ENCODE measurements at places on chromosomes 6 and 20.

DNA sequence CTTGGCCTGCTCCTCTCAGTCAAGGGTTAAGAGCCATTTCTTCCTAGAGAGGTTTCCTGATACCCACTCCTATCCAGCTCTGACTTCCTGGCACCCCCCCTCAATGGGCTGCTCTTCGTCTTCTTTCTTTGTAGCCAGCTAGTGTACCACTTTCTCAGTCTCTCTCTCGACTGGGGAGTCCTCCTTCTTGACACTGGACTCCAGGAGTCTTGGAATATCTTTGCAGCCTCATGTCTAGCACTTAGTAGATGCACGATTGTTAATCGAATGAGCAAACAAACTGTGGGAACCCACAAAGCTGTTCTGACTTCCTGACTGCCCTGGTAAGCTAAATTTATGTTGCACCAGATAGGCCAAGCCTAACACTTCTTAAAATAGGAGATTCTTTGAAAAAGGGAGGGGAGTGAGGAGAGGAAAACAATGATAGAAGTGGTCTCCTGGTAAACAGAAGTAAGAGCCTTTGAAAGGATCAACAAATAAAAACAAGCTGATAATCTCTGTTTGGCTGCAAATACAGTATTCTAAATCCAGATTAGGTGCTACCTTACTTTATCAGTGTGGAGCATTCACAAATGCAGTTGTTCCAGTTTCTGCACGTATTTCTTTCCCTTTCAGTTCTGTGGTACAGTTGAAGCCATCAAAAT, 160.1 kb upstream of the CITED2 start:
- DNase-seq = no peak

DNA sequence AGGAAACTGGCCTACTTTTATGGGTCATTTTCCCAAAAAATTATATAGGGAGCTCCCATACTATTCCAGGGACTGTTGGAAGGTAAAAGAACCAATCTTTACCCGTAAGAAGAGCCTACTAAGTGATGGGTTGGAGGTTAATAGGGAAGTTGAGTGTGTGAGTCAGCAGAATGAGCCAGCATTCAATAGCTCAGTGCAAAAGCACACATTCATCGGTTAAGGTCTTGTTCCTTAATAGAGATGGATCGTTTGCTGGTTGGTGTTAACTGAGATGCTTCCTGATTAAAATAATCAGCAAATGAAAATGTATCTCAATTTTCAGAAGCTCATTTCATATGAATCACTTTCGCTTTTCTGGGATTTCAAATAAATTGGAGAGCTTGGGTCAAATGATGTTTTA, 115.3 kb upstream of the MRPS10 start:
- no peak for DNase-seq

DNA sequence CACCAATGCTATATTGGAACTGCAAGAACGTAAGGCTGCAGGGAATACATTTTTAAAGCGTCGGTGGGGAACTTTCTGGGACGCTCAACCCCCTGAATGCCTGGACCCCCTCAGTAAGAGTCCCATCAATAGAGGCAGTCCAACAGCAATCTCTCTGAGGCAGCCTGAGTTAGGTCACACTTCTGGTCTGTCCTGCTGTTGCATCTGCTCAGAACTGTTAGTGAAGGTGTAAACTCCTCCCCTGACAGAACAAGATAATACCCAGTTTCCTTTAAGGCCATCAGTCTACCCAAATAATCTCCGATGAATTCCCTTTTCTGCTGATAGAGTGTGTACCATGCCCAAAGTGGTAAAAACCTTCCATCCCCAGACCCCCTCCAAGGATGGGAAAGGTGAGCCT, 1.1 kb upstream of the RNGTT start:
- DNase-seq = no peak

DNA sequence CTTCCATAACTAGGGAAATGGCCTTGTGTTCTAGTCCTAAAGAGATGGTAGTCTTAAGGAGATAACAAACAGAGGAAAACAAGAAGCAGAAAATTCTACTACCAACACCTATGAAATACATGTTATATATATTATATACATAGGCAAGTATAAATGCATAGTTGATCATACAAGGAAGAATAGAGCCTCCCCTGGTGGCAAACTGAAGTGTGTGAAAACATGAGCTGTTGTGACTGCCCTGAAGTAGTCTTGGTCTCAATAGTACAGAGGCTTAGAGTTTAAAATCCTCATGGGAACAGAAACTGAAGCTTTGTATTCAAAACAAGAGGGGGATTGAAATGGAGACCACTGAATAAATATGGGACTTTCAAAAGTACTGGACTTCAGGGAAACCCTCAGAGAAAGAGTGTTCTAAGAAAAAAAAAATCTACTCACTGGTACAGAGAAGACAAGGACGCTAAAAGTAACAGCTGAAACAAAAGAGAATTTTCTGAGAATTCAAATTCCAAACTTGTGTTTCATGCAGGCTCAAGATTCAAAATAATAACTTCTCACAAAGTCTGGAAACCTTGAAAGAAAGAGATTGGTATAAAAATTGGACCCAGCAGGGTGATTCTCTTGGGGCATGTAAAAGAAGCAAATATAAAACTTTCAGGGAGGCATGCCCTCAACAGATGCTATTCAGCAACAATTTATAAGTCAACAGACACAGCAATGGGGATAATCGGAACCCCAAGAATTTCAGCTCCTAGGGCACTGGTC, 59.7 kb upstream of the SAMD3 start:
- DNase-seq = no peak

- DNase-seq = no peak
These were observed 63.2 kb downstream of the BMP7 start for GRCh38 chr20:57203204-57203603.

GRCh38 chr6:53707108-53707897, 41.7 kb upstream of the KLHL31 start:
- no peak for DNase-seq
